ENCODE measurements at places on chromosomes 7 and 10. TPM values are rescaled to one million over a fixed set of nuclear protein-coding genes. Genes with fewer than 3 reads are reported as not detected.

- DNase-seq: peak; percentile 37
- H3K4me3 ChIP-seq: peak overlapping the region; percentile 68
- peaks cover 38% of the 10 kb centered on the region for H3K4me1 ChIP-seq
- peak overlapping the region; percentile 68 for H3K27ac ChIP-seq
- H3K27me3 ChIP-seq: no peaks in the 10 kb centered on the region
- no peaks in the 10 kb centered on the region for H3K36me3 ChIP-seq
Observed at GRCh38 chr7:151086802-151087244, 548 bp downstream of the AGAP3 start.

GRCh38 chr10:50541921-50542320 lies 81.8 kb downstream of the SGMS1 start:
- H3K4me1 ChIP-seq: peaks cover 13% of the 10 kb centered on the region
- no peak overlapping the region for H3K4me3 ChIP-seq
- no peak for DNase-seq
- H3K27ac ChIP-seq: no peak overlapping the region
- H3K36me3 ChIP-seq: no peaks in the 10 kb centered on the region

GRCh38 chr10:132297526-132297925 lies 10.2 kb downstream of the STK32C start:
- no peaks in the 10 kb centered on the region for H3K36me3 ChIP-seq
- no peak overlapping the region for H3K27ac ChIP-seq
- H3K27me3 ChIP-seq: no peaks in the 10 kb centered on the region
- DNase-seq: no peak

GRCh38 chr7:46170792-46171191 lies 249.7 kb upstream of the IGFBP3 start:
- no peak overlapping the region for H3K4me3 ChIP-seq
- DNase-seq: no peak
- no peak overlapping the region for H3K27ac ChIP-seq

DNA sequence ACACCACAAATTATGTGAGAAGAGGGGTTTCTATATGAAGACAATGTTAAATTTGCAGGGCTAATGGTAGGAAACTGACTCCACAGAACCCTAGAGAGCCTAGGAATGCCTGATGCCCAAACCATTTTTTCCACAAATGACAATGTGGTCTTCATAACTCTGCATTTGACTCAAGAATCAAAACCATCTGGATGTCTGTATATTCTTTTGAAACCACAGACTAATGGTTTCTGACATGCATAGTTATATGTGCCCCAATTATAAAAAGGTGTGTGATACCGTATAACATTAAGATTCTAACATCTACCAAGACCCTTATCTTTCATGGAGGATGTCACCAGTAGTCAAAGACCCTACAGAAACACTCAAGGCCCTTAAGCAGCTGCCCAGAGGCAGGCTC lies 20.3 kb downstream of the SEC61G start:
- no peak overlapping the region for H3K27ac ChIP-seq
- no peaks in the 10 kb centered on the region for H3K4me1 ChIP-seq
- no peaks in the 10 kb centered on the region for H3K27me3 ChIP-seq

DNA sequence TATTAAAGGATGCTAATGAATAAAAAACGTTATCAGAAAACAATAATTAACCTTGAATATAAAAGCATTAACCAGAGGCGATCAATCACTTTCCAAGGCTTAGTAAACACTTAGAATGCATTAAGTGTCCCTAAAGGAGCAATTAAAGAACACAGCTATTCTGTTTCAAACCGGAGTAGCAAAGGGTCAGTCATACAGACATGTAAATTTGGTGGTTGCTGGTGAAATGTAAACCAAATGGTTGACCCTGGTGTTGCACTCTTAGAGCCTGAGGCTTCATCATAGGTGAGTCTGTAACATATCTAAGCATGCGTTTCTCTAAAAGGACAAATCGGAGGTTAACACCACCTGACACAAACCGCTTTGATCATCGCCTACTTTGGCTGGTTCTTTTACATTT lies 1280.1 kb downstream of the TYW1 start:
- H3K27me3 ChIP-seq: no peaks in the 10 kb centered on the region
- H3K4me1 ChIP-seq: no peaks in the 10 kb centered on the region
- H3K4me3 ChIP-seq: no peak overlapping the region

DNA sequence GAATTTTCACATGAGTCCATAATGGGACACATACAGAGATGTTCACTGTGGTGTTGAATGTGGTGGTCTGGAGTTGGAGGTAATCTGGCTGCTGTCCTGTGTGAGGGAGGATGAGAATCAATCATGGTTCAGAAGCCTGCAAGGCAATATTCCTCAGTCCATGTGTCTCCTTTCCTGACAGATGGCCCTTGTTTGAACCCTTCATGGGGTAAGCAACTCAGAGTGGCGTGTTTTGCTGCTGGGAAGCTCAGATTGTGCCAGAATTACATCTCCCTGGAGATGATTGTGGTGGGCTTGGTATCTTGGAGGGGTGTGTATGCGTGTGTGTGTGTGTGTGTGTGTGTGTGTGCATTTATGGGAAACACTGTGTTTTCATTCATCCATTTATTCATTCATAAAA lies 44.5 kb upstream of the COMTD1 start:
- no peaks in the 10 kb centered on the region for H3K4me1 ChIP-seq
- H3K36me3 ChIP-seq: no peaks in the 10 kb centered on the region
- DNase-seq: no peak
- H3K27me3 ChIP-seq: no peaks in the 10 kb centered on the region

GRCh38 chr7:70893422-70893821 lies 238.5 kb upstream of the GALNT17 start:
- no peaks in the 10 kb centered on the region for H3K27me3 ChIP-seq
- H3K4me3 ChIP-seq: no peak overlapping the region
- no peaks in the 10 kb centered on the region for H3K4me1 ChIP-seq

GRCh38 chr10:625333-625696 lies 64.2 kb downstream of the DIP2C start:
- H3K4me1 ChIP-seq: no peaks in the 10 kb centered on the region
- no peaks in the 10 kb centered on the region for H3K27me3 ChIP-seq
- no peak for DNase-seq
- no peak overlapping the region for H3K4me3 ChIP-seq

DNA sequence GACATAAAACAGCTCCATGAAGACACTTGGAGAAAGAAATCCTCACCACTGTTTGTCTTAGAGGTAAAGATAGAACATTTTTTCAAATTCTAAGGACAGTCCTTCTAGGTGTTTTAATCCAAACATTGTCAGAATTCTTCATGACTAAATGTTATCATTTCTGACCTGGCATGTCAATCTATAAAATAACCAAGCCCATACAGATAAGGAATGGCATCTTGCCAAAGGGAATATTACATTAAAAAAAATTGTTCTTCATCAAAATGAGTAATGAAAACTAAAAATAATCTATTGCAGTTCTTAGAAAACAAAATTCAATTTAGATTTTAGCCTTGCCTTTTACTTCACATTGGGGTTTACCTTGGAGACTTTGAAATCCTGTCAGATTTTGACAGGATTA lies 33.6 kb downstream of the DGKB start:
- H3K4me1 ChIP-seq: no peaks in the 10 kb centered on the region
- no peak overlapping the region for H3K4me3 ChIP-seq
- no peaks in the 10 kb centered on the region for H3K36me3 ChIP-seq
- DNase-seq: no peak
- H3K27me3 ChIP-seq: no peaks in the 10 kb centered on the region

DNA sequence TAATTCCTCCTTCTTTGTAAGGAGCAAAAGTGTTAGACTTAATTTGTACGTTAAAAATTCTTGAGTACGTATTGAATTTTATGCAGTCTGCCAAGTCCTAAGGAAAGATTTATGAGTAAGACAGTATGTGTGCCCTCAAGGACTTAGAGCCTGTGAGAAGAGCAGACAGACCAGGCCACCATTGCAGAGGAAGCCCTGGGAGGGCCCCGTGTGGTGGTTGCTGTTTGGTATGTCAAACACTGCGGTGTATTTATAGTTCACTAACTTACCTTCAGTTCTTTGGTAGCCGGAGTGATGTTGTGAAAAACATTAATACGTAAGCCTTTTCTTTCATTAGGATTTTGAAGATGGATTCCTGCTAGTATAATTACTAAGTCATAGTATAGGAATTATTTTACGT lies 82.9 kb downstream of the GALNT11 start:
- no peak overlapping the region for H3K27ac ChIP-seq
- DNase-seq: no peak
- no peaks in the 10 kb centered on the region for H3K4me1 ChIP-seq
- no peaks in the 10 kb centered on the region for H3K36me3 ChIP-seq
- no peak overlapping the region for H3K4me3 ChIP-seq

- no peaks in the 10 kb centered on the region for H3K36me3 ChIP-seq
- H3K27me3 ChIP-seq: no peaks in the 10 kb centered on the region
- no peak overlapping the region for H3K4me3 ChIP-seq
Observed at GRCh38 chr7:17608114-17608833, 309.8 kb downstream of the AHR start.

GRCh38 chr7:95209276-95209675 lies 115.1 kb downstream of the PON1 start:
- H3K27me3 ChIP-seq: no peaks in the 10 kb centered on the region
- DNase-seq: no peak
- H3K36me3 ChIP-seq: no peaks in the 10 kb centered on the region
- no peak overlapping the region for H3K27ac ChIP-seq
- no peaks in the 10 kb centered on the region for H3K4me1 ChIP-seq

DNA sequence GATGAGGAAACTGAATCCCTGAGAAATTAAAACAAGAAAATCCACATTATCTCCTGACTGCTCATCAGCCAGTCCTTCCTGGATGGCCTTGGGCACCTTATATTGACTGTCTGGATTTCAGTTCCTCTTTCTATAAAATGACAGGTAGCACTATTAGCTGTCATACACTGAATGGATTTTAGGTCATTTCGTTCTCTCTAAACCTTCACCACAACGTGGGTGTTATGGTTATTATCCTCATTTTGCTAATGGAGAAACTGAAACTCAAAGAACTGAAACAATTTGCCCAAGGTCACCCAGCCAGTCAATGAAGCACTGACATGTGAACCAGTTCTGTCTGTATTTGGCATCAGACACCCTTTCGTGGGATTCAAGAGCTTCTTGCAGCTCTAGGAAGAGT lies 193.8 kb downstream of the CYP26A1 start:
- H3K27me3 ChIP-seq: no peaks in the 10 kb centered on the region
- no peak overlapping the region for H3K27ac ChIP-seq
- no peaks in the 10 kb centered on the region for H3K4me1 ChIP-seq
- H3K4me3 ChIP-seq: no peak overlapping the region
- DNase-seq: no peak

GRCh38 chr10:18203471-18203870 lies 63.2 kb downstream of the CACNB2 start:
- no peak overlapping the region for H3K27ac ChIP-seq
- no peaks in the 10 kb centered on the region for H3K36me3 ChIP-seq
- H3K27me3 ChIP-seq: no peaks in the 10 kb centered on the region
- no peak overlapping the region for H3K4me3 ChIP-seq

DNA sequence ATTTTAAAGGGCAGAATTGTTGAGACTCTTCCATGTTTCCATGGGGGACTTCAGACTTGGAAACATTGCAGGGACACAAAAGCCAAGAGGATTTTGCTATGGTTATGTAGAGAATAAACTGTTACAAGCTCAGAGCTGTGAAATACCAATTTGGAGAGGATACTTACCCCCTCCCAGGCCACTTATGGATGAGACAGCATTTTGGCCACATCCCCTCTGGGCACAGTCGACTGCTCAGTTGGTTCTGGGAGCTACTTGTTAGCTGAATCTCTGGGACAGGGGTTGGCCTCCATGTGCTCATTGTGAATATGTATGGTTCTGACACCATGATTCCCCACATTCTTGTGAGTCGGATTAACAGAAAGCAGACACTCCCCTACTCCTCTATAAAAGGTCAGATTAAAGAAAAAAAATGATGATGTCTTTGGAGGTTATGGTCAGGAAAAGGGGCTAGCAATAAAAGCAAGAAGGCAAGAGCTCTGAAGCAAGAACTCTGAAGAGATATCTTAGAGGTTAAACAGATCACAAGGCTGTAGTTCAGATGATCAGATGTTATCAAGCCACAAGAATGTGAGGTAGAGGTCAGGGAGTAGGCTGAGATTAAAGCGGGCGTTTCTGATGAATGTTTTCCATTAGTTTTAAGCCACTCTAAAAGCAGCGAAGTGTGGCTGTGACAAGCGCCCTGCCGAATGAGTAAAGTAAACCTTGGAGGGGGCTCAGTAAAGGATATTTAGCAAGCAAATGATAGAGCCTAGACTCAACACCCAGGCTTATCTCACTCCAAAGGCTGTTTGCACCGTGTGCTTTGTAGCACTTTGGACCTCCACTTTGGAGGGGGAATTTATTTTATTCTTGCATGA lies 17.2 kb downstream of the STAMBPL1 start:
- H3K36me3 ChIP-seq: peaks cover 3% of the 10 kb centered on the region
- peaks cover 26% of the 10 kb centered on the region for H3K4me1 ChIP-seq
- no peak overlapping the region for H3K4me3 ChIP-seq
- DNase-seq: no peak
- H3K27ac ChIP-seq: no peak overlapping the region

DNA sequence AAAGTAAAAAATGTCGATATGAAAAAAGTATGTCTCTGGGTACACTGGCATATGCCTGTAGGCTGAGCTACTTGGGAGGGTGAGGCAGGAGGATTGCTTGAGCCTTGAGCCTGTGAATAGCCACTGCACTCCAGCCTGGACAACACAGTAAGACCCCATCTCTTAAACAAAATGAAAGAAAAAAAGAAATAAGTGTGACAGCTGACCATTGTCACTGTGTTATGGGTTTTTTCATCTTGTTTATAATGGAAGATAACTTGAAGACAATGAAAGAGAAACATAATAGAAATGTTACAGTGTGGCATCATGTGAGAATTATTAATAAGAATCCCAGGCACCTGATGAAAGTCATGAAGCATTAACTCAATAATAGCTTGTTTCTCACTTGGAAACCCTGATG lies 75.0 kb downstream of the APBB1IP start:
- H3K27ac ChIP-seq: no peak overlapping the region
- no peaks in the 10 kb centered on the region for H3K4me1 ChIP-seq
- H3K4me3 ChIP-seq: no peak overlapping the region
- no peaks in the 10 kb centered on the region for H3K27me3 ChIP-seq

Gene LOXL4
- not detected for total RNA-seq

Gene ZNF804B
- not detected for total RNA-seq

Gene ACSM6
- total RNA-seq: not detected

Gene STK31
- 0.31 TPM for total RNA-seq

Gene HSPA12A
- total RNA-seq: not detected

Gene NPTX2
- 0.22 TPM for total RNA-seq

Gene PDE1C
- not detected for total RNA-seq

Gene CADPS2
- total RNA-seq: not detected

Gene JAKMIP3
- total RNA-seq: 1.2 TPM

Gene BTRC
- 16.8 TPM for total RNA-seq

Gene SPDYE9
- total RNA-seq: not detected

Gene SKIDA1
- total RNA-seq: 0.27 TPM

Gene GNG11
- not detected for total RNA-seq

Gene UNCX
- not detected for total RNA-seq
